Pancreas (tissue), 10 donors: ENCODE measurements at places on chromosomes 6 and 20. TPM values are rescaled to one million over a fixed set of nuclear protein-coding genes. Genes with fewer than 3 reads are reported as not detected.

DNA sequence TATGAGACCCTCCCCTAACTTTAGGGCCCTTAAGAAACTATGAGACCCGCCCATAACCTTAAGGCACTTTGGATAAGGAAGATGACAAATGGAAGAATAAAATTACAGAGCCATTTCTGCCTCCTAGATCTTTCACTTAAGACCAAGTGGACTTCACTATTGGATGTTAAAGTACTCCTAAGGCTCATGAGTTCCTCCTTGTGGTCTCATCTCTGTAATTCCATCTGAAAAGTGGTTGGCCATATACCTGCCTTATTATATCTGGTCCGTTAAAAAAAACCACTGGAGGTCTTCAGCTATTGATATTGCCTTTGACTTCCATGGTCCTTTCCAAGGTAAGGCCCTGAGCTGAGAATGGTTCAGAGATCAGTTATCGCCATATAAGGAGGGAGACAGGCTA, 310.3 kb downstream of the EYA4 start:
- DNase-seq, result no peak
- no peak overlapping the region for H3K4me3 ChIP-seq
- no peak overlapping the region for H3K27ac ChIP-seq
- no peaks in the 10 kb centered on the region for H3K27me3 ChIP-seq

GRCh38 chr6:162237331-162237730, 490.2 kb downstream of the PRKN start:
- H3K27me3 ChIP-seq, result no peaks in the 10 kb centered on the region
- no peaks in the 10 kb centered on the region for H3K36me3 ChIP-seq
- no peak for DNase-seq
- H3K27ac ChIP-seq, result no peak overlapping the region
- no peak overlapping the region for H3K4me3 ChIP-seq
- H3K4me1 ChIP-seq, result no peaks in the 10 kb centered on the region

- no peak for DNase-seq
- H3K27ac ChIP-seq, result no peak overlapping the region
- H3K4me3 ChIP-seq, result no peak overlapping the region
Observed at GRCh38 chr6:113495521-113495920, 361.6 kb upstream of the MARCKS start.

DNA sequence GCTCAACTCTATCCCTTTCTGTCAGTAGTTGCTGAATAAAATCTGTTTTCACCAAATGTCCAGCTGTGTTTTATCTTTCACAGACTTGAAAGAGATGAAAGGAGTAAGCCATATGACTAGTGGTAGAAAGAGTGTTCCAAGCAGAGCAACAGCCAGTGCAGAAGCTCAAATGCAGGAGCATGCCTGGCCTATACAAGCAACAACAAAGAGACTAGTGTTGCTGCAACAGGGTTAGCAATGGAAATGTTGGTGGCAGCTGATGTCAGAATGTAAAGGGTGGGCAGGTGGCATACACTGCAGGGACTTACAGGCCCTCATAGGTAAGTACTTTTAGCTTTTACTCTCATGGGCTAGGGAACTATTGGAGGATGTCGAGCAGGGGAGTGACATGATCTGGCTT, 5.2 kb upstream of the HINT3 start:
- no peak for DNase-seq
- H3K27ac ChIP-seq, result no peak overlapping the region
- H3K27me3 ChIP-seq, result no peaks in the 10 kb centered on the region
- H3K36me3 ChIP-seq, result no peaks in the 10 kb centered on the region
- H3K4me1 ChIP-seq, result peaks cover 4% of the 10 kb centered on the region

The SPATA25 gene
- total RNA-seq, result 0.78 TPM

GRCh38 chr20:7996898-7997297, 22.7 kb downstream of the TMX4 start:
- no peaks in the 10 kb centered on the region for H3K27me3 ChIP-seq
- no peak overlapping the region for H3K4me3 ChIP-seq

DNA sequence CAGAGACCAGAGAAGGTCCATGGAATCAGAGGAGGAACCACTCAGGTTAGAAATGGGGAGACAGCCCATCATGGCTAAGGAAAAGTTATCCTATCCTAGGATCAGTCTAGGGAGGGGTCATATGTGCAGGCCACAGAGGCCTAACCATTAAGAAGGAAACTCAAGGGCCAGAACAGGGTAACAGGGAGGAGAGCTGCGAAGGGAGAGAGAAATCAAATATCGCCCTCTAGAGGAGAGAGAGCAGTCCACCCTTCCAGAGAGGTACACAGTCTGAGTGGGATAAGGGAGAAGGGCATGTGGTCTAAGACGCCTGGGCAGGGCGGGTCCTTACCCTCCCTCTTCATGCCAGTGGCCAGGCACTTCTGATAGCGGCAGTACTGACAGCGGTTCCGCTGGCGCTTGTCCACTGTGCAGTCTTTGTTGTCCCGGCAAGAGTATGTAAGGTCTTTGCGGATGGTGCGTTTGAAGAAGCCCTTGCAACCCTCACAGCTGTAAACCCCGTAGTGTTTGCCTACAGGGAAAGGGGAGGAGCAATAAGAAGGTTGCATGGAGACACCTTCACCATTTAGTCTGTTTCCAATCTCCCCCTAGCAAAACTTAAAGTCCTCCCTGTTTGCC, 2.9 kb downstream of the RXRB start:
- H3K4me1 ChIP-seq, result peaks cover 12% of the 10 kb centered on the region
- DNase-seq, result peak; percentile 68
- peaks cover 21% of the 10 kb centered on the region for H3K36me3 ChIP-seq
- no peak overlapping the region for H3K4me3 ChIP-seq
- H3K27ac ChIP-seq, result no peak overlapping the region
- no peaks in the 10 kb centered on the region for H3K27me3 ChIP-seq

- DNase-seq, result no peak
- H3K36me3 ChIP-seq, result no peaks in the 10 kb centered on the region
- no peaks in the 10 kb centered on the region for H3K27me3 ChIP-seq
- H3K4me3 ChIP-seq, result no peak overlapping the region
- no peaks in the 10 kb centered on the region for H3K4me1 ChIP-seq
- H3K27ac ChIP-seq, result no peak overlapping the region
Observed at GRCh38 chr20:34345402-34345736, 17.7 kb upstream of the ITCH start.

DNA sequence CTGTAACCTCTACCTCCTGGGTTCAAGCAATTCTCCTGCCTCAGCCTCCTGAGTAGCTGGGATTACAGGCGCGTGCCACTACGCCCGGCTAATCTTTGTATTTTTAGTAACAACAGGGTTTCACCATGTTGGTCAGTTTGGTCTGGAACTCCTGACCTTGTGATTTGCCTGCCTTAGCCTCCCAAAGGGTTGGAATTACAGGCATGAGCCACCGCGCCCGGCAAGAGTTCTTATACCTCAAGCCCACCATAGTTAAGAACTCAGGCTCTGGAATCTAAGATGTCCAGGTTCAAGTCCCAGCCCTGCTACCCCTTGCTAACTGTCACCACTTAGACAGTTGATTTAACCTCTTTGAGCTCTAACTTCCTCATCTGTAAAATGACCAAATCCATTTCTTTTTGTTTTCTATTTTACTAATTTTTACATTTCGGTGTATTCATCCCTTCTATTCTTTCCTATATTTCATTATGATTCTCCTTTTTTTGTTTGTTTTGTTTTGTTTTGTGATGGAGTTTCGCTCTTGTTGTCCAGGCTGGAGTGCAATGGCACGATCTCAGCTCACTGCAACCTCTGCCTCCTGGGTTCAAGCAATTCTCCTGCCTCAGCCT, 104.8 kb upstream of the ZNF217 start:
- no peaks in the 10 kb centered on the region for H3K36me3 ChIP-seq
- no peak for DNase-seq
- no peak overlapping the region for H3K4me3 ChIP-seq
- H3K27ac ChIP-seq, result no peak overlapping the region
- H3K4me1 ChIP-seq, result no peaks in the 10 kb centered on the region

The CCM2L gene
- 1.0 TPM for total RNA-seq

DNA sequence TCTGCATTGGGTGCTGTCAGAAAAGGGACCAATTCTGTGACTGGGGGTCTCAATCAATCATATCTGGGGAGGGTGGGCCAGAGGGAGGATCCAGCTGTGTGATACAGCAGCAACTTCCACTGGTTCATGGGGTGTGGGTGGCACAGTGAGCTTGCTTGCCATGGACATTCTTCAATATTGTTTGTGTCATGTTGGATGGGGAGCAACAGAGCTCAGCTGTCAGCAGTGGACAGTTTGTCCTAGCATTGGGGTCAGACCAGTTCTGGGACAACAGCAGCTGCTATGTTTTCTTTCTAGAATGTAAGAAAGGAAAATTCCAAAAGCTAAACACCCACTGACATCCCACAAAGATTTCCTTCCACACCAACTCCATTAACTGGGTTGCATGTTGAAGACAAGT, 221.9 kb upstream of the CDH4 start:
- H3K36me3 ChIP-seq, result no peaks in the 10 kb centered on the region
- H3K27ac ChIP-seq, result no peak overlapping the region
- H3K27me3 ChIP-seq, result no peaks in the 10 kb centered on the region
- DNase-seq, result no peak
- no peaks in the 10 kb centered on the region for H3K4me1 ChIP-seq
- H3K4me3 ChIP-seq, result no peak overlapping the region

The PPP1R14C gene
- 0.43 TPM for total RNA-seq

The PBOV1 gene
- total RNA-seq, result not detected

The MEP1A gene
- total RNA-seq, result 0.25 TPM

The SEL1L2 gene
- total RNA-seq, result not detected

The LIN28B gene
- not detected for total RNA-seq

DNA sequence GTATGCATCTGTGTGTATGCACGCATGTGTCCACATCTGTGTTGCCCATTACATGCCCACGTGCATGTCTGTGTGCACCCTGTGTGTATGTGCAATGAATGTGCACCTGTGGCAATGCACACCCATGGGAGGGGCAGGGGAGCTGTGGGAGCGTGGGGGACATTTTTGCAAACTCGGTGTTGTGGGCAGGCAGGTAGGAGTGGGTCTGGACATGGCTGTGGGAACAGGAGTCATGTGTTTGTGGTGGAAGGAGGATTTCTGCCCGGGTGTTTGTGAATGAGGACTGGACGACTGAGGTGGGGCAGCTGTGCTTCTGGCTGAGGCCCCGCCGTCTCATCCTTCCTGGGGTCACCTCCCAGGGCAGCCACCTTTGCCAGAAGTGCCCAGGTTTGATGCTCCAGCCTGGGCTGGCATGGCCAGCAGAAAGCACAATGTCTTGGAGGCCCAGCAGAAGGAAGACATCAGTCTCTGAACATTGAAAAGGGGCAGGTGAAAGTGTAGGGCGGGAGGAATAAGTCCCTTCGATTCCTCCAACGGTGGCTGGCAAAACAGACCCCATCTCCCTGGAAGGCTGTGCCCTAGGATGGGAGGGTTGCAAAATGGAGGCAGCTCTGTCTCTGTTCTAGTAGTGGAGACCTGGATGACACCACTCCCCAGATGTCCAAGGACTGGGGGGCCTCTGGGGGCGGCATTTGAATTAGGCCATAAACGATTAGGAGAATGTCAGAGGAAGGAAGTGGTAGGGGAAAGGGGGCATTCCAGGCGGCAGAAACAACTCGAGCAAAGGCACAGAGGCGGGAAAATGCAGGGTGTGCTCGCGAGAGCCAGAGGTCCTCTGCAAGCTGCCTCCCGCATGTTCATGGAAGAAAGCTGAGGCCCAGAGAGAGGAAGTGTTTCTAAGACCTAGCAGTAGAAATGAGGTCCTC, 19.1 kb upstream of the ARMC12 start:
- H3K4me3 ChIP-seq, result no peak overlapping the region
- H3K36me3 ChIP-seq, result no peaks in the 10 kb centered on the region
- peaks cover 8% of the 10 kb centered on the region for H3K4me1 ChIP-seq
- no peak overlapping the region for H3K27ac ChIP-seq
- H3K27me3 ChIP-seq, result no peaks in the 10 kb centered on the region
- no peak for DNase-seq

DNA sequence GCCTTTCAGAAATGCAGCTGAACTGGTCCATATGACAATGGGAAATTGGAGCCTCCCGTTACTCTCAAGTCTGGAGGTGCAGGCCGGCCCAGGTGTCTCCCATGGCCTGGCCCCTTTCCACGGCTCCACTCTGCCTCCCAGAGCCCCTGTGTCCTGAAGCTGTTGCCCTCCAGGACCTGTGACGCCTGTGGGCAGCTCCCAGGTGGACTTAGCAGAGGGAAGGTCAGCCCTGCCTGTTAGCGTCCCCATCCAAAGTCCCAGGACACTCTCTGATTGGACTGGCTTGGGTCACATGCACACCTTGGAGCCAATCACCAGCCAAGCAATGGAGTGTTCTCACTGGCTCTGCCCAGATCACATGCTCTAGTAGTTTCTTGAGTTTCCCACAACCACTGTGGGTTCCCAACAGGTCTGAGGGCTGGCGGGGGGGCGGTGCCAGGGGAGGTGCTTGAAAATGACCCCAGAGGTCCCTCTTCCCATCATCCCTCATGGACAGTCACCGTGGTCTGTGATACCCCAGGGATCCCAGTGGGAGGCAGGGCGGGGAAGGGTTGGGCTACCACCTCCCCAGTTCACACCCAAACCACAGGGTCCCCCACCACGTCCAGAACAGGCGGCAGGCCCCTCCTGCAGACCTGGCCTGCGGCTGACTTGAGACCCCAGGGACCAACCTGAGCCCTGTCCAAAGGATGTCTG, 135.6 kb downstream of the TAF4 start:
- no peaks in the 10 kb centered on the region for H3K4me1 ChIP-seq
- no peaks in the 10 kb centered on the region for H3K36me3 ChIP-seq
- no peak overlapping the region for H3K27ac ChIP-seq
- DNase-seq, result peak; percentile 40
- H3K27me3 ChIP-seq, result no peaks in the 10 kb centered on the region

The ZC3H12D gene
- total RNA-seq, result 0.90 TPM

- no peak for DNase-seq
- H3K4me3 ChIP-seq, result no peak overlapping the region
- H3K4me1 ChIP-seq, result no peaks in the 10 kb centered on the region
- H3K27me3 ChIP-seq, result no peaks in the 10 kb centered on the region
- no peaks in the 10 kb centered on the region for H3K36me3 ChIP-seq
Observed at GRCh38 chr6:98241630-98242029, 592.7 kb upstream of the POU3F2 start.

DNA sequence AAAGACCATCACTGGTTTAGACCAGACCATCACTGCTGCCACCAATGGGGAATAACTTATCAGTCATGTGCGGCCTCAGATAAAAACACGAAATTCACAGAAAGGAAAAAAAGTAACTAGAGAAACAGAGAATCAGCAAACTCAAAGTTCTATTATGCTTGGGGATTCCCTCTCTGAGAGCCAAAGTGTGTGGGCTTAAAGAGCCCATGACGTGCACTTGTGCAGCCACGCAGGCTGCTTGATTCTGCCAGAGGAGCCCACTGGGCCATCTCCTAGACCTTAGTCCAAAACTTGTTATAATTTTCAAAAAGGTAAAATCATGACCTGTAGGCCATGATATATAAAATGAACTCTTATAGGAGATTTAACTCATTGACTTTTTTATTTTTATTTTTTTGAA, 15.2 kb downstream of the RAB44 start:
- H3K27me3 ChIP-seq, result no peaks in the 10 kb centered on the region
- DNase-seq, result no peak
- H3K27ac ChIP-seq, result no peak overlapping the region

The CALHM6 gene
- total RNA-seq, result 0.44 TPM

- no peaks in the 10 kb centered on the region for H3K27me3 ChIP-seq
- H3K4me3 ChIP-seq, result no peak overlapping the region
- H3K27ac ChIP-seq, result no peak overlapping the region
- H3K4me1 ChIP-seq, result no peaks in the 10 kb centered on the region
Observed at GRCh38 chr6:130269969-130270635, 47.4 kb upstream of the SAMD3 start.

GRCh38 chr20:48823960-48824498, 3.8 kb downstream of the PREX1 start:
- no peaks in the 10 kb centered on the region for H3K4me1 ChIP-seq
- no peak for DNase-seq
- H3K4me3 ChIP-seq, result no peak overlapping the region
- H3K36me3 ChIP-seq, result no peaks in the 10 kb centered on the region
- H3K27me3 ChIP-seq, result no peaks in the 10 kb centered on the region

The MAVS gene
- total RNA-seq, result 21.4 TPM

The DLL1 gene
- total RNA-seq, result 14.6 TPM

The DST gene
- 149 TPM for total RNA-seq
